Stimulated activated CD8-positive, alpha-beta memory T cell treated with anti-CD3 and anti-CD28 coated beads, Interleukin-2, amount 100 ng/mL, for 1 hour (primary cell): ENCODE measurements at places on chromosomes 13 and 19.

DNA sequence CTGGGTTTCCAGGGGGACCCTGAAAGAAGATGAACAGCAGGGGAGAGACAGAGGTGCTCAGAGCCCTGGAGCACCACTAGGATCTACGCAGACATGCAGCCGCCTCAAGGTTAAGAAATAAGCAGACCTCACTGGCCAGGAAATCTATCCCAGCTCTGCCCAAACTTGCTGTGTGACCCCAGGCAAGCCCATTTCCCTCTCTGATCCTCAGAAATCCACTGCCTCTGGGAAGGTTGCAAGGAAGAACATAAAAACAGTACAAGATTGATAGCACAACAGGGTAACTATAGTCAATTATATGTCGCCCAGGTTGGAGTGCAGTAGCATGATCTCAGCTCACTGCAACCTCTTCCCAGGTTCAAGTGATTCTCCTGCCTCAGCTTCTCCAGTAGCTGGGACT is 20.8 kb downstream of the COL5A3 start:
- DNase-seq, result no peak

- no peak for DNase-seq
These were observed at the start of gene KCNN1 for GRCh38 chr19:17966550-17967256. TSS of gene KCNN1 (plus strand) at chr19:17967107. CDS start at chr19:17973889, 6,782 bp downstream.

GRCh38 chr13:59409211-59409610 is 754.5 kb downstream of the DIAPH3 start:
- DNase-seq, result no peak

DNA sequence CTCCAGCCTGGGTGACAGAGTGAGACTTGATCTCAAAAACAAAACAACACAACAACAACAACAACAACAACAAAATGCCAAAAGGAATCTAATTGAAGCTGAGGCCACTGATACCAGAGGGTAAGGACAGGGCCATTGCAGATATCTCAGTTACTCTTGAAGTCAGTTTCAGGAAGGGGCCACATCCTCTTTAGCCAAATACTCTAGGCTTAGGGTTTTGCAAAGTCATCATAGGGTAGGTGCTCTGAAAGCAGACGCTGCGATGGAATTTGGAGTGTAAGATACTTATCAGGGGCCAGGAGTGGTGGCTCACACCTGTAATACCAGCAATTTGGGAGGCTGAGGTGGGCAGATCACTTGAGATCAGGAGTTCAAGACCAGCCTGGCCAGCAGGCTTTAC is 46.6 kb upstream of the UBAC2 start:
- no peak for DNase-seq

DNA sequence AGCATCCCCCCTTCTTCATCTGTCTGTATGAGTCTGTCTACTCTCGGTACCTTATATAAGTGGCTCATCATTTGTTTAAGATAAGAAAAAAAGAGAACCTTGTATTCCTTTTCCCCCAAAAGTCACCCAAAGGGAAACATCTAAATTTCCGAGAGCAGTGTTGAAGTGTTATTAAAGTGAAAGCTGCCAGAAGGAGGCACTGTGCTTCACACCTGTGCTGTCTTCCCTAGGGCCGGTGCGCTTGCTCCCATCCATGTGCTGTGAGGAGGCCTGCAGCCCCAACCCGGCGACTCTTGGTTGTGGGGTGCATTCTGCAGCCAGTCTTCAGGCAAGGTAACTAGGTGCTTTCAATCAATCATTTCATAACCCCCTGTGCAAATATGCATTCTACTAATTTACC is 97.5 kb downstream of the TNFRSF19 start:
- DNase-seq, result no peak

- no peak for DNase-seq
These were observed 18.3 kb downstream of the MED26 start for GRCh38 chr19:16609511-16610200.

DNA sequence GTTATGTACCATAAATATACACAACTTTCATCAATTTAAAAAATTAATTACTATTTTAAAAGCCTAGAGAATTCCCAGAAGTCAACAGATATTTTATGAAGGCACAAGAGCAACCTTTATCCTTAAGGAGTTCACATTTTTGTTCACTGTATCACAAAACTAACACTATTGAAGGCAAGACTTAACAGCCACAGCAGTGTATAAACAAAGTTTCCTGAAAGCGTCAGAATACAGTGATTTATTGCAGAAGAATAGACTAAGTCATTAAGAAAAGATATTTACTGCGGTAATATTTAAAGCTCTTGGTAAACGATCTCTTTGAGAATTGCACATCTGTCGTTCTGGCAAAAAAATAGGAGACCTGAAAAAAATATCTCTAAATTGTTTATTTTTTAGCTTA is 419.3 kb upstream of the NBEA start:
- DNase-seq, result no peak

GRCh38 chr13:77235456-77236022 is 91.4 kb downstream of the MYCBP2 start:
- DNase-seq, result no peak

DNA sequence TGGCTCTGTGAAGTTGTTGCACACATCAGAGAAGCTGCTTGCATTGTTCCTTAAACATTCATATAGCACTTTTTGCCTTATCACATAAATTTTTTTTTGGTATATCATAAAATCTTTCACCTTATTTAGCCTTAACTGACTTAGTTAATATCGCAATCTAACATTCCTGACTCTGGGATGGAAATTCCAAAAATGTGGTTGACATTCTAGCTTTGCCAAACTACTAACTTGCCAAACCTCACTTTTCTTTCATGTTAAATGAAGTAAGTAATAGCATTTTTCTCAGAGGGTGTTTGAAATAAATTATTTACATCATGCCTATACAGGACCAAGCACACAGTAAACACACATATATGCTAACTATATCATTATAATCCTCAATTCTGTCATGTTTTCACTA is 736.9 kb upstream of the PCDH9 start:
- no peak for DNase-seq

- DNase-seq, result no peak
These were observed 51.0 kb downstream of the LYL1 start for GRCh38 chr19:13051557-13052165.

DNA sequence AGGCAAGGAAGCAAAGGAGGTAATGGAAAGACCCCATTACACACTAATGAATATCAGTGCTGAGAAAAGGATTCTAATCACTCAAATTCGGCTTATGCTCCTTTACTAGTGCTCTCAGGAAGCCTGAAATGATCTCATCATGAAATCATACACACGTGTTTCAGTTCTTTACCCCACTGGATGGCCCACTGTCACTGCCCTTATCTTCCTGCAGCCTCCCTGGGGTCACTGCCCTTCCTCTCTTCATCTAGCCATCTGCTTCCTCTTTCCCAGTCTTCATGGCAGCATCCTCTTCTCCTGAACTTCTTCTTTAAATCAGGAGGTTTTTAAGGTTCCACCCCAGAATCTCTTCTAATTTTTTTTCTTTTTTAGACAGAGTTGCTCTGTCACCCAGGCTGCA is 27.9 kb upstream of the EEF1AKMT1 start:
- no peak for DNase-seq

- DNase-seq, result no peak
These were observed 181.1 kb downstream of the DCT start for GRCh38 chr13:94298346-94298745.

- DNase-seq, result no peak
These were observed 9.3 kb downstream of the RPS9 start for GRCh38 chr19:54209811-54210494.

DNA sequence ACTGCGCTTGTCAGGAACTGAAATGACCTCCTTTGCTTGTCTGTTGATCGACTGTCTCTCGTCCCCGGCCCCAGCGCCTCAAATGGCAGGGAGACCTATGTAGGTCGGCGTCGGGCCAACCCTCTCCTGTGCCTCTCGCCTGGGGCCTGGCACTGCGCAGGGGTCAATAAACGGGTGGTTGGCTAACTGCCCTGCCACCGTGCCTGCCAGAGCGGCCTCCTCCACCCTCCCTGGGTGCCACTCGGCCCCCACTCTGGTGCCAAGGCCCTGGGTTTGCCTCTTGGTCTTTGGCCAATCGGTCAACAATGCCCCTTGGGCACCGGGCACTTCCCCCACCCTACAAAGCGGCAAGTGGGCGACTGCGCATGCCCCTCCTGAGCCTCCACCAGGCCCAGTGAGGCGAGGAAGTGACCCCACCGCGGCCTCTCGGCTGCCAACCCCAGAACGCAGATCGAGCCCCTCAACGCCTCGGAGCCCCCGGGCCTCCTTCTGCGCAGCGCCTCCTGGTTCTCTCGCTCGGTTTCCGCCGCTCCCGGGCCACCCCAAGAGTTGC is 1.1 kb downstream of the KEAP1 start:
- DNase-seq, result no peak

GRCh38 chr13:113905942-113906341 is 42.1 kb upstream of the GAS6 start:
- no peak for DNase-seq

- no peak for DNase-seq
These were observed 91.0 kb upstream of the MYCBP2 start for GRCh38 chr13:77417897-77418296.

- no peak for DNase-seq
These were observed 5.8 kb downstream of the LSR start for GRCh38 chr19:35254341-35255297.

- DNase-seq, result no peak
These were observed 3.6 kb upstream of the N4BP2L2 start for GRCh38 chr13:32542221-32542620.

- DNase-seq, result no peak
These were observed 52.6 kb downstream of the ERICH4 start for GRCh38 chr19:41495589-41495988.

DNA sequence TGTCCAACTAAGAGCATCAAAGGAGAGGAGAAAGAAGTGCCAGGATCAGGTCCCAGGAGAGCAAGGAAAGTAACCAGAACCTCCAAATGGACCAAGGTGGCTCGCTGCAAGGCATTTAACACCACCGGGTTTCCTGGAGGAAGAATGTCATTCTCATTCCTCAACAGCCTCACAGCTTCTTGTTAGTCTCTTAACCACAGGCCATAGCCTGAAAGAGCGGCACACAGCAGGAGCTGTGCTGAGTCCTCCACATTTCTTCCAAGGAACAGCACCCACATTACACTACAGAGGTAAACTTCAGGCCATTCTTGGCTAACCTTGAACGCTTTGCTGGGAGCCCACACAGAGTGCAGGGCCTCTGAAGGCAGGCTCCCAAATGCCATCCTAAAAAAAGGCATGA is 23.6 kb downstream of the DOCK9 start:
- DNase-seq, result no peak

DNA sequence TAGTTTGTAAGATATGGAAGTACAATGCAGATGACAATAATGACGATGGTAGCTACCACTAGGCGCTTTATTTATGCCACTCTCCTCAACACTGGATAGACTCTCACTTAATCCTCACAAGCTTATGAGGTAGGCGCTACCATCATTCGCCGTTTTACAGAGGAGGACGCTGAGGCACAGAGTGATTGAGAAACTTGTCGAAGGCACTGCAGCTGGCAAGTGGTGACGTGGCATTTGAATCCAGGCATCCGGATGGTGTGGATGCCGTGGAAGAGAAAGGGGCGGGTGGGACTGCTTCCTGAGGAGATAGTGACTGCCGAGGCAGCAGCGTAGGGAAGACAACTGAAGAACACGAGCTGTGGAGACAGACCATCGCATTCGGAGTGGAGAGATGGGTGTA is 1.3 kb upstream of the RPS9 start:
- no peak for DNase-seq

GRCh38 chr13:29859971-29860370 is 9.6 kb upstream of the UBL3 start:
- DNase-seq, result no peak

DNA sequence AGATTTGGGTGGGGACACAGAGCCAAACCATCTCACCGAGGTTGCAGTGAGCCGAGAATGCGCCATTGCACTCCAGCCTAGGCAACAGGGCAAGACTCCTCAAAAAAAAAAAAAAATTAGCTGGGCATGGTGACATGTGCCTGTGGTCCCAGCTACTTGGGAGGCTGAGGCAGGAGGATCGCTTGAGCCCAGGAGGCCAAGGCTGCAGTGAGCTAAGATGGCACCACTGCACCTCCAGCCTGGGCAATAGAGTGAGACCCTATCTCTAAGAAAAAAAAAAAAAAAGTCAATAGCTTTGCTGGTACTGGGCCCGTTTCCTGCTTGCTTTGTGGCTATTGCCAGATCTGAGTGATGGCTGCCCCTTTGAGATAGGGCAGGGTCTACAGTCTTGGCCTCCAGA is 13.1 kb downstream of the ACP7 start:
- DNase-seq, result no peak
